ENCODE measurements at places on chromosomes 7 and 10.
A peak's percentile ranks its signal among the peaks of the same experiment; 100 is the strongest.

DNA sequence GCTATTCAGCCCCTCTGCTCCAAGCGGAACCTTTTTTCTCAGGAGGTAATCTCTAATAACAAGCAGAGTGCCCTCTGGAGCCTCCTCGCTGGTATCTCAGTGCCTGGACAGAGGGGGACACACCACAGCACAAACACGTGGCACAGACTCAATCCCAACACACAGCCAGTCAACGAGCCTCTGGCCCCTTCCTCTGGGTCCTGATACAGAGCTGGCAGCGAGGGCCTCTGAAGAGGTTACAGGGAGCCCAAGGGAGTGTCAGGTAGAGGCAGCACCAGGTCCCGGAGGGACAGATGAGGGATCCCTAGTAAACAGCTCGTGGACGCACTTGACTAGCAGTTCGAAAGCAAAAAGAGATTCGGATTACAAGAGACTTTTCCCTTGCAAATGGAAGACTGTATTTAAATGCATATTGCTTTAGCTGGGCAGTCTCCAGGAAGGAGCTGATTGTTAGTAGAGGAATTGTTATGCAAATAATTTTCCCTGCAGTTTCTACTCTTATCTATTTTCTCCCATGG is 14.1 kb downstream of the CXCL12 start:
- DNase-seq = peak; percentile 93

- DNase-seq = no peak
These were observed 96.1 kb upstream of the PPP2R2D start for GRCh38 chr10:131804551-131805295.

- DNase-seq = no peak
These were observed 8.1 kb upstream of the ARHGAP22 start for GRCh38 chr10:48613016-48613415.

- no peak for DNase-seq
These were observed 169.9 kb upstream of the ASAH2 start for GRCh38 chr10:50421026-50421719.

GRCh38 chr10:121684276-121684675 is 86.0 kb upstream of the FGFR2 start:
- DNase-seq = no peak

- no peak for DNase-seq
These were observed 890 bp downstream of the ZFYVE27 start for GRCh38 chr10:97737770-97738265.

DNA sequence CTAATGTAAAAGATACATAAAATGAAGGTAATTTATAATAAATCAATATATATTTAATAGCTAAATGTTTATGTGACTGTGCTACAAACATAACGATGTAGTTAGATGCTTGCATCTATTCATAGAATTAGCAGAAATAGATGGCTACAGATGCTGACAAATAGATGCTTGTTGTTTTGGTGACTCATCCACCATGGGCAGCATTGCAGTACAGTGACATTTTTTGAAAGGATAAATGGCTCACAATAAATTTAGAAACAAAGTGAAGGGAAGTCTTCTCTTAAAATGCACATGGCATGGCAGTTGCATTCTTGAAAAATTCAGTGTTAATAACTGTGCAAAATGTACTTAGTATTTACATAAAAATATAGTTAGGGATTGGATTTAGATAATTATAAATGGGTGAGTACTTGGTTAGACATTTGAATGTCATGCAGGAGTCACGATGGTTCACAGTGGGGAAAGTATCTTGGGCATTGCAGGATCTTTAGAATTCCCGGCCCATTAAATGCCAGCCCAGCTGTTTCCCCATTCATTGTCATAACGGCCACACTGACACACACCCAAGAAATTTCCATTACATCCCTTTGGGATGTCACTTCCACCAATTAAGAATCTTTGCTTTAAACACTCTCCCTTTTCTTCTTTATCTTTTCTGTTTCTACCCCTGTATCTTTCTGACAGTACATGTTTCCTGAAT is 564.1 kb downstream of the ATRNL1 start:
- DNase-seq = no peak

DNA sequence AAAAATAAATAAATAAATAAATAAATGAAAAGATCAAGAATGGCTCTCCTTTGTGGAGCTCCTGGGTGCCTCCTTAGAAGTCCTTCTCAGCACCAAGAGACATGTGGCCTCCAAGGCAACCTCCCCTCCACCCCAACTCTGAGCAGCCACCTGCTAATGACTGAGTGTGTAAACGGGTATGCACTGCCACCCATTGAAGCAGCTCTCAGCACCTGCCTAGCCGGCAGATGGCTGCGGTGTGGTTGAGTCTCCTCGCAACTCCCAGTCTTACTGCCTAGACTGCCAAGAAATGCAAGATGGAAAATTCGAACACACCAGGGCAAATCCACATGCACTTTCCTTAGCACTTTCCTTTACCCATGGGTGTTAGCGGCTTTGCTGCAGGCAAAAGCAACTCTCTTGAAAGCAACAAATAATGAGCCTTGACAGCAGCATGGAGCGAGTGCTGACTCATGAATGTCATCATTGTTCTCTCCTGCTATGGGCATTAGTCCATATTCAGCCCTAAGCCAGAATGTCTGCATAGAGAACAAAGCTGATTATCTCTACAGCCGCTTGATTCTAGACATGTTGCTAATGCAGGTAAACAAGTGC is 913.9 kb upstream of the AUTS2 start:
- DNase-seq = no peak

DNA sequence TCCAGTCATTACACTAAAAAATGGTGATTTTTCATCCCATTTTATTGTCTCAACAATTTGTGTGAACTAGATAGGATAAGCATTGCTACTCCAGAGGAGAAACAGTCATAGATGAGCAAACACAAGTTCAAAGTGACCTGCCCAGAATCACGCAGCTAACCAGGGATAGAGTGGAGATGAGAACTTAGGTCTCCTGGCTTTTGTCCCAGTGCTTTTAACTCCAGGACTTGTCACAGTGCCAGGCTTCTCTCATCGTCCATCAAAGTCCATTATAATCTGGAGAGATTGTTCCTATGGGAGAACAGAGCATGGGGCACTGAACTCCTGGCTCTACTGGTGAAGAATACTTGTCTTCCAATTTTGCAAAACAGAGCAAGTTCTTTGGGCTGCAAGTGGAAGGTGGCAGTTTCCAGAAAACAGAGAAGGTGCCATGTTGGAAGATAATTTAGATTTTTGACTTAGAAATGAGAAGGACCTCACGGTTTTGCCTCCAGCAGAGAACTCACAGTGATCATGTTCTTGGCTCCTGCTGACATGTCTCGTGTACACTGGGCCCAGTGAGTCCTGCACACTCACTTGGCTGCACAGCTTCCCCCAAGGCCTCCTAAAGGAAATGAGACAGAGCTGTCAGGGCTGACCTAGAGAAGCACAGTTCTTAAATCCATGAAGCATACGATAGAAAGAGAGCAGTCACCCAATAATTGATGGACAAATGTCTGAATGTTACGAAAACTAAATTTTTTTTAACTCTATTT is 322.9 kb upstream of the NRP1 start:
- DNase-seq = no peak

DNA sequence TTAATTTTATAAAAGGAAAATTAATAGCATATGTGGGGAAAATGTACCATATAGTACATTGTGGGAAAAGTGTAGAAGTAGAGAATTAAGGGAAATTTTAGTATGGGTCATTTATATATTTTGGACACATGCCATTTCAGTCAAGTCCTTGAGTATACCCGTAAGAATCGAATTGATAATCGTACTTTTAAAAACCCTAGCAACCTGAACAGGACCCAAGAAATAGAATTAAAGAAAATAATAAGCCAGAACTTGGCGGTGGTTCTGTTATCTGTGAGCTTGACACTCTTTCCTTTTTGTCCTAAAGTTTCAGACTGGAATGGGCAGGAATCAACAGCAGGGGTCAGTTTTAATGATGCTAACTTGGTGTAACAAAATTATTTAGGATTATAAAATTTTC is 221.0 kb downstream of the CDK14 start:
- DNase-seq = no peak

DNA sequence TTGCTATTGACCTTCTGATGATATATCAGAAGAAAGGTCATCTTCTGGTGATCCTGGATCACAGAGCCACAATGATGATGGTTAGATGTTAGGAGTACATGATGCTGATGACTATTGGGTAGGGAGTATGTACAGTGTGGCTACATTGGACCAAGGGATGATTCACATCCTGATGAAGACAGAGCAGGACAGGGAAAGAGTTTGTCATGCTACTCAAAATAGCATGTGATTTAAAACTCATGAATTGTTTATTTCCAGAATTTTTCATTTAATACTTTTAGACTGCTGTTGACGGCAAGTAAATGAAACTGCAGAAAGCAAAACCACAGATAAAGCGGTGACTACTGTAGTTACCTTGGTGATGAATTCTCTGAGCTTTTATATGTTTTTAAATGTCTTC is 397.3 kb downstream of the PPP1R3A start:
- no peak for DNase-seq

GRCh38 chr10:71920540-71921323 is 43.5 kb upstream of the CHST3 start:
- DNase-seq = no peak

GRCh38 chr7:132130497-132130896 is 445.8 kb downstream of the PLXNA4 start:
- DNase-seq = no peak

- DNase-seq = no peak
These were observed 38.9 kb upstream of the PRKG1 start for GRCh38 chr10:51035344-51035743.

GRCh38 chr10:10490581-10490980 is 527.1 kb upstream of the CELF2 start:
- no peak for DNase-seq

DNA sequence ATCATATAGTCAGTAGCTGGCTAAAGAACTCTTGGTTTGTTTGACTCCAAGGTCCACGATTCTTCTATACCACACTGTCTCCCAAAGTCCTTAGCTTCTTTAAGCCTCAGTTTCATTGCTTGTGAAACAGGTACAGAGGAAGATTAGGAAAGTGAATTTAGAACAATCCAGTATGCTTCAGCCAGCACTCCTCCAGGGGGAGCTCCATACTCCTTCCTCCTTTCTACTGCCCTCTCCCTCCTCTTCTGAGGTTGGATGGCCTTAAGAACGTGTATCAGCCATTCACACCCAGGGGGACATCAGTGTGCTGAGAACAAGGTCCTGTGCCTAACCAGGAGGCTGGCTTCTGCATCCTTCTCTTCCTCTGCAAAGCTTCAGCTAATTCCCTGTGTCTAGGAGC is 54.8 kb upstream of the CALD1 start:
- peak; percentile 57 for DNase-seq

- DNase-seq = no peak
These were observed 84.7 kb downstream of the MAPK8 start for GRCh38 chr10:48390933-48391845.

DNA sequence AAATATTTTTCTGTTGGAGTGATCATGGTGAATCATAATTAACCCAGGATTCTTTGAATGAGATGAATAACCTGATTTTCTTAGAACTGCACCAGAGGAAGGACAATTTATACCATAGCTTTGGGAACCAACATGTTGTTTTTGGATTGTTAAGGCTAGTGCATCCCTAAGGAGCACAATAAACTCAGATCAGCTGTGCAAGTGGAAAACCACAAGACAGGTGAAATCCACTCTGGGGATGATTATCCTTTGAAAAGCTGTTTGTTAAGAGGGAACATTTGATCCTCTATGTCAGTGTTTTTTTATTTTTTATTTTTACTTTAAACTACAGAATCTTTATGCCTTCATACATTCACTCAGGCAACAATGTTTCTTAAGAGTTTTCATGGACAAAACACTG is 232.1 kb upstream of the PCLO start:
- no peak for DNase-seq

DNA sequence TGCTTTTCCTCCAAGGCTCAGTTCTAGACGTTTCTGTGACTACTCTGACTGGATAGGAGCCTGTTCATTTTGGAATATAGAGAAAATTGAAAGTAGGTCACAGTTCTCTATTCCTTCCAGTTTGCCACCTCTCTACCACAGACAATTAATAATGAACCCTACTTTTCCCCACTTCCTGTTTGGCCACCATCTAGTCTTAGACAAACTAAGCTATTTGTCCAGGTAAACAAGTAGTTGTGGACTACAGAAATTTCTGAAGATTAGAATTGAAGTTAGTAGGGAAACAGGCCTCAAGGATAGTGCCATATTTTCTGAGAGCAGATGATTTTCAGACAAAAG is 87.0 kb downstream of the AUTS2 start:
- DNase-seq = no peak

DNA sequence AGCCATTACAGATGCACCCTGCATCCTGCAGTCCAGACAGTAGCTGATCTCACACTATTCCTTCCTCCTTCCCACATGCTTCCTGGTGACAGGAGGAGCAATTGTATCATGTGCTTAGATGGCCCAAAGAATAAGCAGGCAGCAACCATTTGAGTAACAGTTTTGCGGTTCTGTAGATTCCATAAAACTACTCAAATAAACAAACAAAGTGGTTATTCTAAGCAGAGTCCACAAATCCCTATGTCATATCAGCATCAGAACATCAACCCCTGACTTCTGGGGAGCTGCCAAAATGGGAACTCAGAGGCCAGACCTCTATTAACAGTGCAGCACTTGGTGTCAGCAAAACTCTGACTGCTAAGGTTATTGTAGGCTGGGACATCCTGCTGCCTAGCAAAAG is 226.0 kb downstream of the SORCS1 start:
- DNase-seq = no peak

DNA sequence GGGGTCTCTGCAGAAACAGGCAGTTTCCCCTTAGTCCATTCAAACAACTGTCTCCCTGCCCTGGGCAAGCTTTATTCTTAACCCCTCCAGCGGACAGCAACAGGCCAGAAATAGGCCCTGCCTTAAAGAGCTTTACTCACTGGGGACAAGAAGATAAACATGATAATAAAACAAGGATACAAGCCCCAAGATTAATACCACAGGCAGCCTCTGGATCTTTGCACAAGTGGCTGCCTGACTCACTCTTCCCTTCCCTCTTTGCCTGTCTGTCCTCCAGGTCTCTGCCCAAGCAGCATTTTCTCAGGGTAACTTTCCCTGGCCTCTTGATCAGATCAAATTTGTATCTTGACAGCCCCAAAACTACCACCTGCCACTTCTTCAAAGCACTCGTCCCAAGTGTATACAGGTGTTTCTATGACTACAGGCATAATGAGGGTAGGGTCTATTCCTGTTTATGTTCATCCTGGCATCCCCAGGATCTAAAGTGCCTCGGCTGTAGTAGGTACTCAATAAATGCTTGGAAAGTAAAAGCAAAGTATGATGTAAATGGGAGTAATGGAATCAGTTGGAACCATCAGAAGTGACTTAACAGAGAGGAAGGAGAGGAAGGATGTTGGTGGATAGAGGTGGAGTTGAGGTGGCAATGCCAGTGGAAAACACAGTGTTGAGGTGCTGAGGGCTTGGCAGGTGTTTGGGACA is 7.0 kb upstream of the CAMK2G start:
- no peak for DNase-seq

Measured in iPS DF 19.7 (cell line).